Muscle of leg (tissue), 16 donors: ENCODE measurements at places on chromosomes 13 and 19. TPM values are rescaled to one million over a fixed set of nuclear protein-coding genes. Genes with fewer than 3 reads are reported as not detected.
A peak's percentile ranks its signal among the peaks of the same experiment; 100 is the strongest.

IZUMO4 gene
- total RNA-seq = 1.8 TPM

DNA sequence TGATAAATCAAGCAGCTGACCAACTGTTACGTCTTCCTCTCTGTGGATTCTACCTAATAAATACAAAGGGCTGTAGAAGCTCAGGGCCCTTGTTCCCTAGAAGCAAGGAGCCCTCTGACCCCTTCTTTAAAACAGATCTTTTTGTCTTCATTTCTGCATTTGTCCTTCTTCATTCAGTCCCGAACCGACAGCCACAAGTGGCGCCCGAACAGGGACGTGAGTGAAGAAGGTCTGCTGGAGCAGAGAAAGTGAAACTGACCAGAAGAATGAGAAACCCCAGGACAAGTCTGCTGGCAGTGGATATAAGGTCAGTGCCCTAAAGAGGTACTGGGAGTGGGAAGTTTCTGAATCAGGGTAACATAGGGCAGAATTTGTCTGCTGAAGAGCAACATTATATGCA, 13.1 kb downstream of the ZNF773 start:
- no peak for DNase-seq

DNA sequence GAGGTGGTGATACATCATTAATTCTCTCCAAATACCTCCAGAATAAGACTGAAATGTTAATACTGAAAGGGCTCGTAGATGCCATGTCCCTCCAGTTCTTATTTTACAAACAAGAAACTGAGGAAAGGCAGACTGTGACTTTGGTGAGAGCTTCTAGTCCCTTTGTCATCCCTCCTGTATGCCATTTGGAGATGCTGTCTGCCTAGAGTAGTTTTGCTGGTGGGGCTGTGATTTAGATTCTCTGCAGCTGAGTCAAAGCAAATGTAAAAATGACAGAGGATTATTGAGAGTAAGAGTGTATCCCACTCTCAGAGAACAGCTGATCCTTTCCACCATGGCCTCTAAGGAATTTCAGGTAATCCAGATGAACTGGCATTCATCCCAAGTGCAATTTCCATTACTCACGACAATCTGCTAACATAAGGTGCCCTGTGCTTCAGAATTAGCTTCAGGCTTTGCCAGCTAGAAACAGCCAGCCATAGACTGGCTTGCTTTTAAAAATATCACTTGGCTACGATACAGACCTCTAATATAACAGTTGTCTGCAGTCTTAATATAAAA, 16.8 kb downstream of the PABPC3 start:
- peak; percentile 8 for DNase-seq

DNA sequence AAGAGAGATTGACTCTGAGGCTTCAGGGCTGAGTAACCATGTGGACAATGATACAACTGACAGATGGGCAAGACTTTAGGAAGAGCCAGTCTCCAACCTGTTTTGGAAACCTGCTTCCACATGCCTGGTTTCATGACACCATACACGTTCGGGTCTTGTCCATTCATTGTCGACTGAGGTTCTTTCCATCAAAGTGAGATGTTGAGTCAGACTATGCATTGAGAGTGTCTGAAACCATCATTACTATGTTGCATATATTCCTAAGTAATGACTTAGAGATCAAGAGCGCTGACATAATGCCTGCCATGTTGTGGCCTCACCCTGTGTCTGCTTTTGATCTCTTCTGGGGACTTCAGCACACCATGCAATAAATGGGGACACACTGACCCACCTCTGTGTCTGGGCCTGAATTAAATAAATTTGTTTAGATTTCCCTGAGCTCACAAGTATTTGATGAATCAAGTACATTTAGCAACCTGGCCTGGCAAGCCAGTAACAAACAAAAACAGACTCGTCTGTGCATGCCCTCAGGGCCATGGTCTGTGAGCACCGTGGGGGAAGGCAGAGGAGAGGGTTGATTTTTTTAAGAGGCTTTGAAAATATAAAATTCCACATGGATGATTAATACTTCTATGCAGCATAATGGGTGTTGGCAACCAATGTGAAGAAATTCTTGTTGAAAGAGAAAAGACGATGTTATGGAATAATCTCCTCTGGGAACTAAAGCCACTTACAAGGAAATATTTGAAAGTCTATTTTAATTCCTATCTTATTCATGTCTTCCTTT, 49.9 kb upstream of the UBAC2 start:
- peak; percentile 14 for DNase-seq

DNA sequence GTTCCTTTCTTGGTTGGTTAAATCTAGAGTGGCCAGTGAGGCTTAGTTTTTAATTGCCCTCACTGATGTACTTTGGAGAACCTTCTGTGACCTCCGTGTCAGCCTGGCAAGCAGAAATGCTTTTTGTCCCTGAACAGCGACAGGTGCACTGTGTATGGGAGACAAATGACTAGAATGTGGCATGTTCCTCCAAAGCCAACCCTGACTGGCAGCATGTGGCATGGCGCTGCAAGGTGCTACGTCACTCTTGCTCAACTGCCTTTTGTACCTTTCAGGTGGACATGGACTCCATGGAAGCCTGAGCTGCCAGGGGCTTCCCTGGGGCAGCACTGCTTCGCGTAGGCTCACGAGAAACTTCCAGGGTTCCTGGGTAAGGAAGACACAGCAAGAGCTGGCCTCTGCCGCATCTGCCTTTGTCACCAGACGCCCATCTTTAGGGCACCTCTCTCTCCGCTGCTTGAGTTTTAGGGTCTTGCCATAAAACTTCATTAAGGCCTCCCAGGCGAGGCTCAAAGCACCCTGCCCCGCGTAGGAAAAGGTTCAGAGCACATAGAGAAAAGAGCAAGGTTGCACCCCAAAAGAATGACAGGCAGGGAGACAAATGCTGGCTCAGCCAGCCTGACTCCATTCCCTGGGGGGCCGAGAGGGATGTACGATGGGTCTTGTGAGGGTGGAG, 167.1 kb upstream of the SOX1 start:
- no peak for DNase-seq

CNFN gene
- total RNA-seq = not detected

- peak; percentile 72 for DNase-seq
Measured at GRCh38 chr19:34260771-34261173, 6.4 kb downstream of the GARRE1 start.

DNA sequence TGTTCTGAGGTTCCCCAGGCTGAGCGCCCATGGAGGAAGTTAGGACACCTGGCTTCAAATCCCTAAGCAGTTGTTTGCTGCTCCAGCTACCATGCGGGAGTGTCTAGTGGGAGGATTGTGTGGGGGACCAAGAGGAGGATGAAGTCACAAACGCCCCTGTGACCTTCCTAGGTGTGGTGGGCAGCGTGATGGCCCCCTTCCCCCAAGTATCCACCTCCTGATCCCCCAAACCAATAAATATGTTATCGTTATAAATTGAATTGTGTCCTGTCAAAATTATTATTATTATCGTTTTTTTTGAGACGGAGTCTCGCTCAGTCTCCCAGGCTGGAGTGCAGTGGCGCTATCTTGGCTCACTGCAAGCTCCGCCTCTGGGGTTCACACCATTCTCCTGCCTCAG, at the start of gene SLC25A41:
Gene SLC25A41, minus strand, starts transcription at position 101 of the 400 bp plus-strand sequence. Its CDS starts 70 bp downstream, at position 31.
- no peak for DNase-seq

RYR1 gene
- total RNA-seq = 145 TPM

CACNA1A gene
- total RNA-seq = 0.58 TPM

DNA sequence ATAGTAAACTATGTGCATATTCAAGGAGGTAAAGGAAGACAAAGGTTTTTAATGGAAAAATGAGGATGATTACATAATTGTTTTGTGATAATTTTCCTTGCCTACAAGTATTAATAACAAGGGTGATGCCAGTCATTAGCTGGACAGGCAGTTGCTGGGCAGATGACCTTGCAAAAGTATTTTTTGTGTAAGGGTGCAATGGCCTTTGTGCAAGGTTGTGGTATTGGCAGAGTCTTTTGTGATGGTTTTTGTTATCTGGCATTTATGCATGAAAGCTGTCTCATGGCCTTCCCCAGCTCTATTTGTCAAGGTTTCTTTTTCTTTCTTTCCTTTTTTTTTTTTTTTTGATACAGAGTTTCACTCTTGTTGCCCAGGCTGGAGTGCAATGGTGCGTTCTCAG, 4.3 kb upstream of the COMMD6 start:
- no peak for DNase-seq

NPHS1 gene
- 0.09 TPM for total RNA-seq

- DNase-seq = no peak
Measured at GRCh38 chr13:104288496-104288895, 1222.3 kb upstream of the SLC10A2 start.

DNA sequence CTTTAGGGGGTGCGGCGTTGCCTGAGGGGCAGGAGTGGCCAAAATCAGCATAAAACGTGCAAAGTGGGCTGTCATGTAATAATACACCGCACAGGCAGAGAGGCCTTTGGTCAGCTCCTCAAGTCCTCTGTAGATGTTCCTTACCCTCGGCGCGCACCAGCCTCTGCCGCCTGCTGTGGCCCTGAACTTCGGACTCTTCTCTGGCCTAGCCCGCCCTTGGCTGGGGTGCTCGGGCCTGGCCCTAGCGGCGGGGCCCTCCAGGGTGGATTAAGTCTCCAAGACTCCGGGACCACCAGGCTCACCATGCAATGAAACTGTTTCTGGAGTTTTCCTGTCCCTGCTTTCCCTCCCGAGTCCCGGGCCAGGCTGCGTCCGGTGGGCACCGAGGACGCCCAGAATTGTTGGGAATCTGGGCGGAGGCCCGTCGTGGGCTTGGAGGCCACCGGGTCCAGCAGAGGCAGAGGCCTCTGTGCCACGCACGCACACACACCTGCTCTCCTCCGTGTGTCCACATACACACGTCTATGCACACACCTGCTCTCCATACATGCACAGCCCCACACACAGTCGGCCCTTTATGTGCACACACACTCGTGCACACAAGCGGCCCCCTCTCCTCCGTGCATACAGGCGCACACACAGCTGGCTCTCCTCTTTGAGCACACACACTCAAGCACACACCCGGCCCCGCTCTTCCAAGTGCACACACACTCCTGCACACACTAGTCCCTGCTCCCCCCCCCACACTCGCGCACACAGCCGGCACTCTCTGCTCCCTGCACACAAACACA, 1.5 kb upstream of the TFDP1 start:
- DNase-seq = no peak

DNA sequence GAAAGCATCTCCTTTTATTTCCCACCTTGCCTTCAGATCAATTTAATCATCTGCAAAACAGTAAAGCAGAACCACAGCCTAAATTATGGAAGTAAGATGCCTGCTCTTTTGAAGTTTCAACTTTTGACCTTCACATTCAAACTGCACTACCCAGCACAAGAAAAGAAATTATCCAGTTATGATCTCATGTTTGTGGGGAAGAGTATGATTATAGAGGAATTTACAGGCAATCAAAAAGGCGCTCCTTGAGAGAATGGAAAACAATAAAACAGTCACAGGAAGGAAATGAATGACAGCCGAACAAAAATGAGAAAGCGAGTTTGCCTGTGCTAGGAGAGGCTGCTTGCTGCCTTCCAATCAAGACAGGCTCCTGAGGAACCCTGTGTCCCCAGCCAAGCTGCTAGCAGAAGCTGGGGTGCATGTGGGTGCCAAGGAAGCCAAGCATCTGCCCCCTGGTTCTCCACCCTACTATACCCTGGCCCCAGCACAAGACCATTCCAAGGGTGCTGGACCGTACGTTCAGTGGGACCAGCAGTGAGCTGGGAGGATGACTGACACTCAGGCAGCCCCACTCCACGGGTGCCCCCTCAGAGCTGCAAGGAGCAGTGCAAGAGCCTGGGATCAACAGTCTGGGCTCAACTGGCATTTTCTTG, 47.8 kb downstream of the PEPD start:
- DNase-seq = no peak

DNA sequence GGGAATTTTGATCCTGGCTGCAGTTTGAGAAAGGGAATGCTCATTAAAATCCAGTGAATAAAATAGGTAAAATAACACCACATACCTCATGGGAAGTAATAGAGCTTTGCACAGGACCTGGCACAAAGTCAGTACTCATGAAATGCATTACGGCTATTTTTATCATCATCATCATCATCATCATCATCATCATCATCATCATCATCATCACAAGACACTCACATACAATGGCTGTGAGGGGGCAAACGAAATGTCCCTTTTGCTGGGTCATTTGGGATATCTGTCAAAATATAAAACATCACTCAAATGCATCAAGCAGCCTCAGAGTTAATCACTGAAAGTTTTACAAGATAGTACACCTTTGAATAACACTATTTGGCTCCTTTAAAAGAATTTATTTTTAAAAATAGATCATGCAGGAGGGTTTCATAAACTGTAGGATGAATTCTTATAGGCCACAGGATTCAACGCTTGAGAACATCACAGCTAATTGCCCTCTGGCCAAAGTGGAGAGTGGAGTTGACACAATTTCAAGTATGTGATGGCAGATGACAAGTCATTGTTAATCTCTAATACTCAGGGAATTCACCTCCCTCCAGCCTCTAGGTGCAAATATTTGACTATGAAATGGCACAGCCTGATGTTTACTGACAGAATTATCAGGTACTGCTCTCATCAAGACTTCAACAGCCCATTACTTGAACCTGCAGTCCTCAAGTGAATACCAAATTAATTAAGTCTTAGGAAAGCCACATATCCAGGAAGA, 14.2 kb upstream of the ZNF599 start:
- DNase-seq = no peak

SULT2A1 gene
- not detected for total RNA-seq

- peak; percentile 7 for DNase-seq
Measured at GRCh38 chr13:106752584-106753170, 184.7 kb upstream of the ARGLU1 start.

DNA sequence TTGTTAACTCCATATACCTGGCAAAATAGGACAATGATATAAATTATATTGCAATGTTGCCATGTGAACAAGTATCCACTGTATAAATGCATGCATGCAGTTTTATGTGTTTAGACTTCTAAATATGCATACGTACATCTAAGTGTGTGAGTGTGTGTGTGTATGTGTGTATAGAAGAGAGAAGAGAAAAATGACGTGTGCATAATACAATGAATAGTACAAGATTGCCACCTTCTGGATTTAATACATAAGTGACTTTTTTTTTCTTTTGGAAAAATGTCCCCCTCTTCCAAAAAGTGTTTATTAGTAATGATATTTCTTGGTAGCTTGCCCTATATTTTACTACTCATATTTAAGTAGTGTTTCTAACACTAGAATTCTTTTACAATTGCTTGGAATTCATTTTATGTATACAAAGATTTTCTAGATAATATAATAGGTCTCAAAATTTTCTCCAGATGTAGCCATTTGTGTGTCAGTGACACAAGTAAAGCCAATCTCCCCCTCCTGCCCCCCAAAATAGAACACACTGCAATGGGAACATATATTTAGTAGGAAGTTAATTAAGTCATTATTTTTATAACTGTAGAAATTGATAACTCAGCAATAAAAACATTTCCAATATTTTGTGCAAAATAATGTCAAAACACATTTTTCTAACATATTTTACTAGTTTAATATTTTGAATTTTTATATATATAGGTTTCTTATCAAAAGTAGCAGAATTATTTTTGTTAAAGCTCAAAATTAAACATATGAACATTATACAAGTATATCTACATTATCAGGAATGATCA, 783.3 kb upstream of the ATXN8OS start:
- DNase-seq = peak; percentile 27

HSPH1 gene
- 38.1 TPM for total RNA-seq

DNA sequence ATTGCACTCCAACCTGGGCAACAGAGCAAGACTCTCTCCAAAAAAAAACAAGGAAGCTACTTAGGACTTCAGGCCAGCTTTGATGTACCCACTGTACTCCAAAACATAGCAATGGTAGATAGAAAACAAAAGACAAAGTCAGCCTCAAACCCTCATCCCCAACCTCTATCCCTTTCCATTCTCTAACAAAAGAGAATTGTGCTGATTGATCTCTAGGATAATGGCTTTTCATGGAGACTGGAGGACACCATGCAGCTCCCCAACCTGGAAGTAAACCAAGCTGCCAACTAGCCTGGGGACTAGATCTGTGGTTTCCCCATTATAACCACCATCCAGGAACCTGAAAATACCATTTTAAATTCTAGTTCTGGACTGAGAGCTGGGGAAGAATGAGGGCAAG, 4.3 kb upstream of the ZDHHC20 start:
- no peak for DNase-seq
